T-helper 1 cell (primary cell): ENCODE measurements at places on chromosomes 3 and 15.

DNA sequence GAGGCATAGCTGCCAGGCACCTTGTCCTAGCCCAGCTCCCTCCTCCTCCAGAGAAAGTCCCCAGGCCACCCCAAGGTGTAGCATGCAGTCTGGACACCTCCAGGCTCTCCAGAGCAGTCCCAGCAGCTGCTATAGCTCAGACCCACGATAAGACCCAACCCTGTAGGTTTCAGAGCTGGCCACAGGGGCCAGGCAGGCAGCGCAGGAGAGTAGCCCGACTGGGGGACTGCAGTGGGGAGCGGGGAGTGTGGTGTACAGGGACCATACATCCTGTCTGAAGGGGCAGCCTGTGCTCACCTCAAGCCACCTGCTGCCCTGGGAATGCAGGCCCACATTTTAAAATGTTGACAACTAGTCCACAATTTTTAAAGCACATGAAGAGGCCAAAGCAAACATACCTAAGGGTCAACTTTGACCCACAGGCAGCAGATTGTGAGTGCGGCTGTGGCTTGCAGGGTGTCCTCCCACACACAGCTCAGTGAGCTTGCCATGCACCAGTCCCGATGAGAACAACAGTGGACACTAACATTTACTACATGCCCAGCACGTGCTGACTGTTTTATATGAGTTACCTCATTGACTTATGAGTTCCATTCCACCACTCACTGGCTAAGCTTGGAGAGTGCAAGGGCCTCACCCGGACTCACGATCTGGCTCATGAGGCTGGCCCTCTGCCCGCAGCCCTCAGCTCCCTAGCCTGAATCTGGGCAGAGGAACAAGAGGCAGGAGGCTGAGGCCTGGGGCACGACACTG, 81.4 kb downstream of the DNAJB8 start:
- DNase-seq: no peak

DNA sequence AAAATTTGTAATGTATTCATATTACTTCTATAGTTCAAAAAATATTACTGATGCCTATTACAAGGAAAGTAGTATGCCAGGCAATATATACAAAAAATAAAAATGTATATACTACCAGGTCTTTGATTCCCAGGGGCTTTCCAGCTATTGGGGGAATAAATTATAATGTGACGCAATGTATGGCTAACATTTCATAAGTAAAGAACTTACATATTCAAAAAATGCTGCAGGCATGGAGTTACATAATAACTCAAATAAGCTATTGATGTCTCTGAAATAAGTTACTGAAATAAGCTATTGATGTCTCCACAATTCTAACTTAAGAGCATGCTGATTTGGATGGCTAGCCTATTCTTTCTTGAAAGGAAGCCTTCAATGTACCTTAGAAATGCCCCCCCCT, 30.2 kb downstream of the MCCC1 start:
- no peak for DNase-seq

DNA sequence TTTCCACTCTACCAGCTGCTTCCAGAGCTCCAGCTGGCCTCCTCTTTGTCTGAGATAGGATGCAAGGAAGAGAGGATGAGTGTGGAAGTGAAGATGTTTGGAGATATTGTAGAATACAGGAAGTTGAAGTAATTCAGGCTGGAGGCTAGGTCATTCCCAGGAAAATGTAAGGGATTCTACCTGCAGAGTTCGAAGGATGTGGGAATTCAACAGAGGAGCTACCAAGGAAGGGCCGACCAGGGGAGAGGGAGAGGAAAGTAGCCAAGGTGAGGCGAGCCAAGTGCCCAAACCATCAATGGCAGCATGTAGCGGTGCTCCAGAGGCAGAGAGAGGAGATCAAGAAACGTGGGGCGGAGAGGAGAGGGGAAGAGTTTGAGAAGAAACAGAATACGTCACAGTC, 49.0 kb upstream of the EPHB3 start:
- DNase-seq: no peak

- no peak for DNase-seq
These were observed 332.4 kb upstream of the TLE3 start for GRCh38 chr15:70430069-70430468.

- no peak for DNase-seq
These were observed 45.0 kb downstream of the USP13 start for GRCh38 chr3:179697736-179698332.

- no peak for DNase-seq
These were observed 893 bp downstream of the MGA start for GRCh38 chr15:41661078-41661517.

GRCh38 chr3:146262371-146263110, 11.6 kb upstream of the PLSCR4 start:
- DNase-seq: no peak

GRCh38 chr3:59127071-59127470, 77.2 kb upstream of the CFAP20DC start:
- no peak for DNase-seq
